Activated T-cell treated with anti-CD3 and anti-CD28 coated beads, Interleukin-2, amount 50 U/mL, for 4 hours (primary cell): ENCODE measurements at places on chromosomes 16 and 17. TPM values are rescaled to one million over a fixed set of nuclear protein-coding genes. Genes with fewer than 3 reads are reported as not detected.

Gene BCL6B
- 0.41 TPM for total RNA-seq

DNA sequence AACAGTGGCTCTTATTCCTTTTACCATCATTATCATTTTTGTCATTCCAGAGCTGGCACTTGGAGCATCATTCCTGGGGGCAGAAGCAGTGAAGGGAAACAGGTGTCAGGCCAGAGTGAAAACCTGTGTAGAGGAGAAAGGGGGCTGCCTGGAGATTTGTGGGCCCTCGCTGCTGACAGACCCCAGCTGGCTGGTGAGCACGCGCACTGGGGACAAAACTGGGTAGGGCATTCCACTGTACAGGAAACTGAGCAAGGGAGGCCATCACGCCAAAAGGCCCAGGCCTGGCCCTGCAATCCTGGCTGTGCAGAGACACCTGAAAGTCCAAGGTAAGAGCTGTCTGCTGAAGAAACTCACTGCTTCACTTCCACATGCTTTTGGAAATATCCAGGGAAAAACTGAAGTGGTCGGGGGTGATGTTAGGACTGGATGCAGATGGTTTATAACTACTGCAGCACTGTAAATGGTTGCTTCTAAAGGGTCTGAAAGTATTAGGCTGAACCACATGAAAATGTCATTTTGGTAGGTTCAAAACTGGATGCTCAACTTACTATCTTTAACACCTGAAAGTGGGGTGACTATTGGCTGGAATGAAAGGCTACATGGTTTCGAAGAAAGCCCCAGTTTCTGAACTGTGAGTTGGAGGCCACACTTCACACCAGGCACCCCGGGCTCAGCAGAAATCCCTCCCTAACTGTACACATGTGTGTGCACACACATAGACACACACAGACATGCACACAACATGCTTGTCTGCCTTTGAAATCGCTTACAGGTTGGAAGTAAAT is 225.0 kb downstream of the C16orf78 start:
- DNase-seq: no peak

DNA sequence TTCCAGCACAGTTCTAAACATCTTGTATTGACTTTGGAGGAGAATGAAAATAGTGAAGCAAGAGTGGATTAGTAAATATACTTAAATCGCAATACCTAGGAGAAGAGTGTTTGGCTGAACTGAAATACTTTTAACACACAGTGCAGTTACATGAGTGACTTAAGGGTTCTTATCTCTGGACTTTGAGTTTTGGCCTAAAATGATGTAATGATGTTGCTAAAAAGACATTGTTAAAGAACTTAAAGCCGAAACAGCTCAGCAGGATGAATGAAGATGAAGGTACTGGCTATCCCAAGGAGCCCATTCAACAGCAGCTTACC is 28.1 kb downstream of the PMP22 start:
- no peak for DNase-seq

DNA sequence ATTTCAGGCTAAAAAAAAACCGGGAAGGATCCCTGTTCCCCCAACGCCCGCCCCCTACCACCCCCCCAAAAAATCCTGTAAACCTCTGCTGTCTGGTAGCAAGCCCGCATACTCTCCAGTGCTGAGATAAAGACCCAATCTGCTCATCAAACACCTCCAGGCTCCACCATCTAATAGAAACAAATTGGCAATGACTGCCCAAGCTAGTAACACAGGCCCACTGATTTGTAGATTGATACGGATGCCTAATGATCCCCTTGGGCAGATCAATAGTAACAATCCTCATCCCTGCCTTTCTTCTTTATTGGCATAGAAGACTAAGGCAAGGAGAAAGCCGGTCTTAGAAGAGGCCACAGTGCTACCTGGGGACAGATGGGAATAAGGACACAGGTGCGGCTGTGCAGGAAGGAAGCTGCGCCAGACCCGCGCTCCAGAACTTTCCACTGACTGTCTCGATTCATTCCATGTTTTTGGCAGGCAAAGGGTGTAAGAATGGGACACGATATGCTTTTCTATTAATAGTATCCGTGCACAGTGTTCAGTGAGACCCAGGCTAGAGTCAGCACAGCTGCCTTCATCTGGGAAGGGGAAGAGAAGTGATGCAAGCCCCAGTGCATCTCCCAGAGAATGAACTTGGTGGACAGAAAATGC is 407.6 kb upstream of the PSMD7 start:
- no peak for DNase-seq
